ENCODE measurements at places on chromosomes 4 and X. TPM values are rescaled to one million over a fixed set of nuclear protein-coding genes. Genes with fewer than 3 reads are reported as not detected.

DNA sequence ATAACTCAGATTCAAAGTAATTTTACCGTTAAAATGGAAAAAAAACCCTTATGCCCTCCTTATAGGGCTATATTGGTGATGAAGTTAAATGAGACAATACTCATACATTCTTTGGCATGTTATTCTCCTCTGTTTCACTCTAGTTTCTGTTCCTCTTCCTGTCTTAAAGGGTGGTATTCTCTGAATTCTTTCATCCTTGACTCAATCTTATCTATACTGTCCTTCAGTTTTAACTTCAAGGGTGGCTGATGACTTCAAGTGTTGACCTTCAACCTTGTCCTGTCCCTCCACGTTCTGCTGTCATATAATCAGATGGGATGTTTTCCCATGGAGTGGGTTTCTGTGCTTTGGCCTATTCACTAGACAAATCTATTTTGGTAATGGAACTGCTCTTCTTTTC, 44.0 kb downstream of the ZNF518B start:
- DNase-seq: no peak

GRCh38 chrX:148813967-148814366, 313.6 kb downstream of the AFF2 start:
- no peak for DNase-seq

DNA sequence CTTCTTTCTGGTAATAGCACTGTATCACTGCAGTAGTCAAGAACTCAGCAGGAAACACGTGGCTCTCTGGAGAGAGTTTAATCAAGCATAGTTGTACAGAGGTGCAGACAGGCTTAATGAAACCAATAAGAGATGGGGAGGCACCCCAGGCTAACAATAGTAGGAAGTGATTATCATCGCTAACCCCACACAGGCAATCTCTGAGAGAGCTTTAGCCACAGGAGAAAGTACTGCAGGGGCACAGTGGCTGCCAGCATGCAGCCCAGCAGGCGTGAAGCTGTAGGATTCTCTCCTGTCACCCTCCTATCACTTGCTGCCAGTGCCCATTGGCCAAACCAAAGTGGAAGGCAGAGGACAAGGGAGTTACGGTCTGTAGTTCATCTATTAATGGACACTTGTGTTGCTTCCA, 450.0 kb upstream of the RASGEF1B start:
- DNase-seq: no peak

- no peak for DNase-seq
Measured at GRCh38 chr4:148235809-148236208, 206.4 kb downstream of the NR3C2 start.

DNA sequence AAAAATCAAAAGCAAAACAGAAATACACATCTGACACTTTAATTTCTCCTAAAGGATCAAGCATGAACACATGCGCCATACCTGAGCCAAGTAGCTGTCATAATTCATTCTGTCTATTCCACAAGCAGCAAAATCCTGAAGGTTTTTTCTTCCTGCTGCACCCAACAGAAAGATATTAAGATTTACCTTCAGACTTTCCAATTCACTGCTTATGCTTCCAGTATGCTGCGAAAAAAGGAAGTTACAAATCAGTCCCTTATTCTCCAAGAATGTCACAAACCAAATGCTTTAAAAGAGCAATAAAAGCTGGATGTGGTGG, 29.2 kb upstream of the FGFBP2 start:
- no peak for DNase-seq

DNA sequence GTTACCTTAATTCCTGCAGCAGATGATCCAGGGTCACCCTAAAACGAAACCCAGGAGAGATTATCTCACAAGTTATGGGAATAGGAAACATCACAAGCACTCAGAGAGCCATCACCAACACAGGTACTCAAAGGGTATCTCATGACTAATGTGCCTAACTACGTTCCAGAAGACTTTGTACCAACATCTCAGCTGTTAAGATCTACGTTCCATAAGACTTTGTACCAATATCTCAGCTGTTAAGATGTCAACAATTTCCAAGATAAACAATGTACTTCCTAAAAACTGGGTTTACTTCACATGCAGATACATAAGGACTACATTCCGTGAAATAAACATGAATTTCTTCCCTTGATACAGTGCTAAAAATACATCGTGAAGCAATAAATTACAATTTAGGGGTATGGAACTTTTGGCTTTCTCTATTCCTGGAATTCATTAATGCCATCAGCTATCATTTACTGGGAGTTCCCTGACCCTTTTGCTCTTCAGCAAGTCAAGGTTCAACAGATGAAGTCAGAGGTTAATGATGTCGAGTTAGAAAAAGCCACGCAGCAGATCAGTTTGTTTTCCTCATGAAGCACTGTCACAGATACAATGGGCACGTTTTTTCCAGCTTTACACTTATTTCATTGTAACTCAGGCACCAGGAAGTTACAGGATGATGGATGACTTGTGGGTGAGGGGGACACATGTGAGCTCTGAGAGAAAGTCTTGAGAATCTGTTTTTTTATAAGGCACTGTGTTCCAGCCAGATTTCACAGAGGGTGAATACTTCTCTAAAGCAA, 127.0 kb upstream of the ETNPPL start:
- DNase-seq: no peak

DNA sequence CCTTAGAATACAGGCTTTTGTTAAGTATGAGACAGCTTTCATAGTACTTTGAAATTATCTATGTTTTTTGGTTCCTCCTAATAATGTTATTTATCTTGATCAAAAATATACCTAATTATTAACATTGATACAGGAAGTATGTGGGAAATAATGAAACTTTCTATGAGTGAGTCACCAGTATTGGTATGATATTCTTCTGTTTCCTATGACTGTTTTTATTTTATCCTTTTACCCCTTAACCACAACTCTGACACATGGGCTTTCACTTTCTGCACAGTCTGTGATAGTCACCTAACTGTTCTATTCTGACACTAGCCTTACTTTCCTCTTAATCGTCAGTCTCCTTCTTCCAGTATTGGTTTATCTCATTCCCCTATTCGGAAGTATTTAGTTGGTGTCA, 4.7 kb downstream of the THAP9 start:
- no peak for DNase-seq

DNA sequence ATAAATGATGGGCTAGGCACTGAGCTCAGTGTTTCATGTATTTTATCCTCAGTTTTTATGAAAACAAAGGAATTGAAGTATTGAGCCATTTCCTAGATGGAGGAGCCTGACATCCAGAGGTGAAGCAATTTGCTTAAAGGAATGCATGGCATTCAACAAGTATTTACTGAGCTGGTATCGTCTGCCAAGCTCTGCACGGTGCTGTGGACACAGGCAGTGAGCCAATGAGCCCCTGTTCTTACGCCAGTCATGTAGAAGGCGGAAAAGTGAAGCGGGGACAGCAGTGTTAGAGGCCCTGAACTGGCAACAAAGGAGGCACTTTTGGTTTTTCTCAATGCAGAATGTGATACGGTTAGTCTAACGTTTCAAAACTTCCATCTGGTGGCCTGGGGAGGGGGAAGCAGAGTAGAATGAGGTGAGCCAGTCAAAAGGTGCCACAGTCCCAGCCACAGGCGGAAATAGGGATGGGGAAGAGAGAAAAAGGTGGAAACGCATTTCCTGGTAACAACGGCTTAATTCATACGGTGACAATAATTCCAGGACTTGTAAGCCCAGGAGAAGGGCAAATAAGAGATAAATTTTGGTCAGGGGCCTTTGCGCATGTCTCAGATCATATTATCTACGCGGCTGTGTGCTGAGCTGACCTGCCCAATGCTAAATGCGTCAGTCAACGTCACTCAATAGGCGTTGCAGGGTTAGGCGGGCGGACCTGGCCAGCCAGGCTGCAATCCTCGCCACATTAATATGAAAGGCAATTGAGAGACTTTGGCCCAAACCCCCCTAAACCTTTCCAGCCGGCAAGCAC, 133.9 kb downstream of the AFAP1 start:
- DNase-seq: peak; percentile 96

DNA sequence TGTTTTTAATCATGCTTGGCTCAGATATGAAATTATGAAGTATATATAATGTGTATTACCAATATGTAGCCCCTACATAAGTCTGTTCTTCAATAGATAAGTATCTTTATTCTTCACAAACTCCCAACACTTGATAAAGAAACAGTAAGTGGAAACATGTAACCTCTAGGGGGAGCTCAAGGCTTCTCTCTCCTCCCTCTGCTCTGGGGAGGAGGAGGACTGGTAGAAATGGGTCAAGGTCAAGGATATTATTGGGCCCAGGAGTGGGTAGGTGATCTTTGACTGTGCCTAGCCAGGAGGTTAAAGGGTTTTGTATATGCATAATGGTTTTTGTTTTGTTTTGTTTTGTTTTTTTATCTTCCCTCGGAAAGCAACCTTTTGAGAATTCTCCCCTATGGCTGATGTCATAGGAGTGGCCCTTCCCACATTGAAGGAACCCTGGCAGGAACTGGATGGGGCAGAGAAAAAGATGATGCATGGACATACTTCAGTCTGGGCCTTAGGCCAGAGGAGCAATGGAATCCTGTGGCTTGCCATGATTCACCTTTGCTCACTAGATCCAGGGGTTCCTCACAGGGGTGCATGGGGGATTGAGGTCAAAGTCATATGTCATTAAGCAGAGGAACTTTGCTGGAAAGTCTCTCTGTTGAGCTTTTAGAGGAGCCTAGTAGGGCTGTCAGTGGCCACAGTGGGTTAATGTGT, 460.3 kb downstream of the MID1IP1 start:
- peak; percentile 1 for DNase-seq

DNA sequence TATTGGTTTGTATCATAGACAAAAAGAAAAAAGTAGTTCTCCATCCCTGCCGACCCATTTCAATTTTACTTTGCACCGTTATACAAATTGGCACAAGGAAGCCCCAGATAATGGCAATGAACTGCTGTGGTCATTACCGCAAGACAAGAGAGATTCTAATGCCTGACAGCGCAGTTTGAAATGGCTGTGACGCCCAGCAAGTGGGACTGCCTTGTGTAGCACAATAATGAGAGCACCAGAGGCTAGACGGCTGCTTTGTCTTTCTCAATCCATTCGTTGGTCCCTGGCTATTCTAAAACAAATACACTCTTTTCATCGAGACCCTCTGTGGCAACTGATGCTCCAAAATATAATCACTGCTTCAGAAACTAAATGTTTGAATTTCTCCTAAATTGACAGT, 192.4 kb upstream of the NEIL3 start:
- no peak for DNase-seq

DNA sequence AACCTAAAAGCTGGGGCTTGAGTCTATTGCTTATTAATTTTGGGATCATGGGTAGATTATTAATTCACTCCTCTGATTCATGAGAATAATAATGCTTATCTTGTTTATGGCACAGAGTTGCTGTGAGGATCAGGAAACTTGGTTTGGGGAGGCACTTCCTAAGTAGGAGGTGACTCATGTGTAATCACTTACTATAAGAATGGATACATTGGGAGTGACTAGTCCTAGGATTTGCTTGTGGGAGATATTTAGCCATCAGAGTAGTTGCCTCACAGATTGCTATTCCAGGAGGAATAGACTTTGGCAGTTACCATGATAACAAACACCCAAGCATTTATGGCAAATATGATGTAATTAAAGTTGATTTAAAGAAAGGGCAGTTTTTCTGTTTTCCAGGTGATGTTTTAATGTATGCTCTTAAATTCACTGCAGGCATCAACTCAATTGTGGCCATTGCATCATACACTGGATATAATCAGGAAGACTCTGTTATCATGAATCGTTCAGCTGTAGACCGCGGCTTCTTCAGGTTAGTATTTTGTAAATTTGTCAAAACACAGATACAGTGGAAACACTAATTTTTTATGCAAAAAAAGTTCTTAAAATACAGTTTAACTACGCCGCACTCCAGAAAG, 41.9 kb downstream of the POLR2B start:
- no peak for DNase-seq

DNA sequence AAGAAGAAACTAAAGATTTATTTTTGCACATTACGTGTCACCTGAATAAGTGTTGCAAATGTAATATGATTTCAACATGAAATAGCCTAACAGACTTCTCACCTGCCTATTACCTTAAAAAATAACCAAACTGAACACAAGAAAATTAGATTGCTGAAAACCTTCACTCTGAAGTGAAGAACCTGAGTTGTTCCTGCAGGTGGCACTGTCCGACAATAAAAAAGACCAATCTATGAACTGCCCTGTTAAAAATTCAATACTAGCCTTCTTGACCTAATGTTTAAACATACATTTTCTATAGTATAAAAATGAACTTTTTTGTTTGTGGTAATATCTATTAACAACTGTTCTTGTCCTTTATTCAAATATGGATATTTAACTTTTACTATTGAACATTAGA, 69.2 kb upstream of the PNPLA4 start:
- peak; percentile 27 for DNase-seq

DNA sequence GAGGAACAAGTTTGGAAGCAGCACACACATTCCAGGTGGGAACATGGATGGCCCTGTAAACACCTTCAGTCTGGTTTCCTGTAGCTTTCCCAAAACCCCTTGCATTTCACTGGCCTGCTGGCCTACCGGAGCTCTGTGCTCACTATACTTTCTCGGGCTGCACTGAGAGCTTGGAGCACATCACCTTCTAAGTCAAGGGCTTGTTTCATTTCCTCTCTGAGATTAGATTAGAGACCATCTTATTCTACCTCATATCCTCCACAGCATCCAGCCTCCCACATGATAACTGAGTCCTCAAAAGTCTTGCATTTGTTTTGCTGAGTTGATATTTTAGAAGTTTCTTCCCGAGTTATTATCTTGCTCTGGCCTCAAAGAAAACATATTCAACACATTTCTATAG, 147.7 kb downstream of the RASL11B start:
- no peak for DNase-seq

DNA sequence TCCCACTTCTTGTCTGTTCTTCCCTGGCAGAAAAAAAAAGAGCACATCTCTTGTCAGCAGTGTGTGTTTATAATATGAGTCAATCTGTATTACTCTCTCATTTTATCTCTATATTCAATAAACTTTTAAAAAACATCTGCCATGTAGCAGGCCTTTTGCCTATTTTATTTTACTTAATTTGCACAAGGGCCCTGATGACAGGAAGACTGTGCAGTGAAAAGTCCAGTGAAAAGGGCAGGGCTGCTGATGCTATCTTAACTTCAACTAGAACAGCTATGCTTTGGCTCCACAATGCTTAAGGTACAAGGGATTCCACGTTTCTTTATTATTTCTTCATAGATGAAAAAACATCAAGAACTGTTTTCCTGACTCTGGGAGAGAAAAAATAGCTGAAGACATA, 97.0 kb upstream of the DGKK start:
- DNase-seq: no peak

- peak; percentile 20 for DNase-seq
Measured at GRCh38 chr4:151983854-151984253, 223.0 kb upstream of the GATB start.

Gene NUP62CL
- 15.2 TPM for total RNA-seq

Gene QRFPR
- total RNA-seq: not detected

Gene SCLT1
- total RNA-seq: 19.3 TPM

Gene GAGE2A
- total RNA-seq: not detected

Gene F8A1
- 34.3 TPM for total RNA-seq

Gene FAM200B
- total RNA-seq: 66.9 TPM

Gene MAGEA2
- not detected for total RNA-seq

Gene GSTCD
- 18.9 TPM for total RNA-seq

Gene PABPC4L
- total RNA-seq: 5.1 TPM
